Activated B cell treated with CpG ODN at 0.5 μM for 24 hours (primary cell): ENCODE measurements at places on chromosomes 16 and 17.

DNA sequence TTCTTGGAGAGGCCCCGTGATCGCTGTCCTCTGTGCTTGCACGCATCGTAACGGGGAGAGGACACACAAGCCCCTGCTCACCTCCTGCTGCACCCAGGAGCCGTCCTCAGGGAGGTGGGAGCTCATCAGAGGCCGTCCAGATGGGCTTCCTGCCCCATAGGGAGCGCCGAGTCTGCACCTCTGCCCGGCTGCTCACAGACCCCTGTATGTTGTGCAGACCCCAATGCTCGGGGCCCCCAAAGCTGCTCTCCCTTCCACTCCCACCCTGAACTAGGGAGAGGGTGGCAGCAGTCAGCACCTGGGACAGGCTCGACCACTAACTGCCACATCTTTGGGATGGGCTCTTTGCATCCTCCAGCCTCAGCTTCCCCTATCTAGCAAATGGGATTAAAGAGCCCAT, 4.4 kb upstream of the ZNF469 start:
- DNase-seq = no peak

GRCh38 chr16:28188085-28188916, 23.5 kb downstream of the XPO6 start:
- DNase-seq = no peak

DNA sequence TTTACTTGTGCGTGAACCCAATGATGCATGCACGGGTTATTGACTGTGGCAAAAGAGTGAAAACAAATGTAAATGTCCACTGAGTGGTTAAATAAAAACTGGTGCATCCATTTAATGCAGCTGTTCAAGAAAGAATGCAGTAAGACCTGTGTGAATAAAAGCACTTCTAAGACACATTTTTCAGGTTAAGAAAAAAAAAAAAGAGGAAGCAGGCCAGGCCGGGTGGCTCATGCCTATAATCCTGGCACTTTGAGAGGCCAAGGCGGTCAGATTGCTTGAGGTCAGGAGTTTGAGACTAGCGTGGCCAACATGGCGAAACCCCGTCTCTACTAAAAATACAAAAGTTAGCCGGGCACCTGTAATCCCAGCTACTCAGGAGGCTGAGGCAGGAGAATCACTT, 11.8 kb downstream of the CNGB1 start:
- no peak for DNase-seq

DNA sequence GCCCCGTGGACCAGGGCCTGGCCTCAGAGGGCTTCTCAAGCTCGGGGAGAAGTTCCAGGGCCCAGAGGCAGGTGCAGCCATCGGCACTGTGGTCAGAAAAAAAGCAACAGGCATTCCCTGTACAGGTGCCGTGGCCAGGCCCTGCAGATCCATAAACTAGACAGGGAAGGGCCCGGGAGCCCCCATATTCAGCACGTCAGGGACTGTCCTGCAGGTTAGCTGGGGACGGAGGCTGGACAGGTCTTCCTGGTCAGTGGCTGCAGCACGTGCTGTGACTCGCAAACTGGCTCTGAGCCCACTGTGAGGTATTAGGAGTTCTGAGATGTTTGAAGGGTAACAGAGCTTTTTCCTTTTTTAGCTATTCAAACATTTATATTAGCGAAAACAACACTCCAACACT, 15.0 kb upstream of the C16orf95 start:
- no peak for DNase-seq

DNA sequence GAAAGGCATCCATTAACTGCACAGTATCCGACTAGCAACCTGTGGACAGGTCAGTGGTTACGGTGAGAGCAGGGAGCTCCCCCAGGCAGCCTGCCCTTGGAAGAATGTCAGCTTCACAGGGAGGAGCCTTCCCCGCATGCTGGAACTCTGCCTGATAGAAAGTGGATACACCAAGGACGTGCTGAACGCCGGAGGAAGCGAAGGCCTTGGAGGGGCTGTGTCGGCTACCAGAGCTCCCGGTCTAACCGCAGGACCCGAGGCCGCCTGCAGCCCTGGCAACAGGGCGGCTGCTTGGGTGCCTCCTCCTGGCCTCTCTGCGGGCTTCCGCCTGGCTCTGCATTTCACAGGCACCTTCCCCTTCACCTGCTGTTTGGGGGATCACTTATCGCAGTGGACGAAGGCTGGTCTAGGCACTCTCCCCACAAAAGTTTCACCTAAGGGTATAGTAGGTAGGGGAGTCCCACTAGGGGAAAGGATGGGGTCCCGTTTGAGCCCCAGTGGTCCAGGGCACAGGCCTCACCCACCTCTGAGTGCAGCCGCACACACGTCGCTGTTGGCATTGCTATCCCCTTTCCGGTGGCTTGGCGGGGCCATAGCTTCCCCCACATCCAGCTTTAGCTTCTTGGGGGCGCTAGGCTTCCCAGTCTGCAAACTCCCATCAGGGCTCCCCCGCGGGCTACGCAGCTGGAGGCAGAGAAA, 29.8 kb downstream of the PELP1 start:
- no peak for DNase-seq

DNA sequence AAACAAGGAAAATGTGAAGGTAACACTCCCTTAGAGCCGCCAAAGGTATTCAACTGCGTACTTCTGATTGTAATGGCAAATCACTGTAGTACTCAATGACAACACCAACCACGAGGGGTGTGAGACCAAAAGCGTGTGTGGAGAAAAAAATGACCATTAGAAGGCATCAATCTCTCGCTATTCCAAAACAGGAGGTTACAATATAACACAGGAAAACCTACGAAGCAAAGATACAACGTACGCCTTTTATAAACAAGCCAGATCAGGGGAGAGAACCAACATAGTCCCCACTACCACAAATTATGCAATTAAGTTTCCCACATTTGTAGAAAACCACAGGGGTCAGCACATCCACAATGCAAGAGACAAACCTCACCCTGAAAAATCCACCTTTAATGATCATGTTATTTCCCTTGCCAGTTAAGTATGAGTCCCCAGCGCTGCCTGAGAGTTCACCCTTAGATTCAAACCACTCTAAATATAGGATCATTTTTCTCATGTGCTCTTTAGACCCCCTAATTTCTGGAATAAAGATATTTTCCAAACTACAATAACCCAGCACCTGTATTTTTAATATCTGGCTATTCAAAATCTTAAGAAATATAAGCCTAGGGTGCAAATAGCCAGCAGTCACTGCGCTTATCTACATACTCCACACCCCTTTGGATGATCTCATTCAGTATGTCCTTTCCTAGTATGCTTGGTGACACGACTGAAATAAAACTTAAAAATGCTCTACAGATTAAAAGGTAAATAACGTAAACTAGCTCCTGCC, 12.4 kb downstream of the TEX14 start:
- no peak for DNase-seq

GRCh38 chr17:18025945-18026776, 12.8 kb downstream of the ATPAF2 start:
- DNase-seq = no peak

DNA sequence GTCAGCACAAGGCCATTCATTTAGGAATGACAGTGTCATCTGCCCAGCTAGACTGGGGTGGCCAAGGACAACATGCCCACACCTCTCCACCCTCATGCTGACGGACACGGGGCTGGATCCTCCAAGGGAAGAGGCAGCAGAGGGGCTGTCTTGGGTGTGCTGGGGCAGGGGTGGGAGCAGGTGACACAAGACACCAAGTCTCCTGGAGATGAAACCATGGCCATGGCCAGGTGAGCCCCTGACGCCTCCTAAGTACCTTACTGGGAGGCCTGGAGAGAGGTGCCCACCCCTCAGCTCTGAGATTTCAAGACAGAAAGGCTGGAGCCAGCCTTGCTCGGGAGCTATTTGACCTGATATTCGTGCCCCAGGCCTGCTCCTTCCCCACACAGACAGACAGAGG, 9.0 kb upstream of the RASD1 start:
- DNase-seq = no peak

- peak; percentile 95 for DNase-seq
Measured at GRCh38 chr17:7204828-7205461, 14.7 kb downstream of the DLG4 start.

DNA sequence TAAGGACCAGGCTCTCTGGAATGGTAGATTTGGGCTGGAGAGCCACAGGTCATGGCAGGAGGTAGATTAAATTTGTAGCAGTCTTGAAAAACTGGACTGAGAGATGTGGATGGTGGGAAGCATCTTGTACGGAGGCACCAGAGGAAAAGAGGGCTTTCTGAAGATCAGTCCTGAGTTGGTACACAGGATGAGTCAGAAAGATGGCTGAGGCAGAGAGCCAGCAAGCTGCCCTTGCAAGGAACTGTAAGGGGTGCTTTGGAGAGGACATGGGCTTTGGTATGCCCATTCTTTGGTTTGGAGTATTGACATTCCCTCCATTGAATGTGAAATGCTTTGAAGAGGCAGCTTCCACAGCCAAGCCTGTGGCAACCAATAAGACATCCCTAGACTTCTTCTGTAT, 55.9 kb downstream of the MYOCD start:
- DNase-seq = no peak
